ENCODE measurements at places on chromosomes 12 and 14.

- no peak for DNase-seq
Measured at GRCh38 chr12:108358580-108358965, 19.5 kb upstream of the CMKLR1 start.

DNA sequence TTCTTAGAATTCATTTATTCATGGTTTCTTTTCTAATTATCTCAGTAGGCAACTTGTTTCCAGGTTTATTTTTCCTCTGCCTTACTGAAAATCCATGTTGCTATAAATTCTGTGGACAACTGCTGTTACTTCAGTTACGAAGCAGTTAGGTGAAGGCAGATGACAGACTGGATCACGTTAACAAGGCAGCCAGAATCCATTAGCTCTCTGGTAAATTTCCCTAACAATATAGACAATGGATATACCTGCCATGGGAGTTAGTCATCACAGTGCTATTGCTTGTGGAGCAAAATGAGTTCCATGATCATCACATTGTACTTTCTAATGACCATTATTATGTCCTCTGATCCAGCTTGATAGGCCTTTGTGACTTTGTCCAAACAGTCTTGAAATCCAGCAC is 291.5 kb downstream of the NELL2 start:
- no peak for DNase-seq

DNA sequence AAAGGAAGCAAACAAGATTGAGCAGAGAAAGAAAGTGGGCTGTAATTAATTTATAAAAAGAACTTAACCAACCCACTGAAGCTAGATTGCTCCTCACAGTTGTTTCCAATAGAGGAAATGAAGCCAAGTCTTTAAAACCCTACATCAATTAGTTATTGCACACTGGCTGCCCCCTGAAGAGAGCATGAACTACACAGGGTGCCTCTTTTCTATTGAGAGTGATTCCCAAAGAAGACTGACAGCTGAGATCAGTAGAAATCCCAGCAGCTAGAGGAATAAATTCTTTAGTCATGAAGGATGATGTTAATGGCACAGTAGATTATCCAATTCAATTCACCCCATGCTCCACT is 8.6 kb upstream of the USP15 start:
- no peak for DNase-seq

GRCh38 chr12:117363953-117364486 is 2.6 kb upstream of the NOS1 start:
- no peak for DNase-seq
